ENCODE measurements at places on chromosomes 13 and 19. TPM values are rescaled to one million over a fixed set of nuclear protein-coding genes. Genes with fewer than 3 reads are reported as not detected.

The ZNF616 gene
- 5.9 TPM for total RNA-seq

The TEX30 gene
- 6.8 TPM for total RNA-seq

The PLA2G4C gene
- 2.3 TPM for total RNA-seq

The FAM124A gene
- total RNA-seq = 1.2 TPM

The PSG11 gene
- not detected for total RNA-seq

The NECTIN2 gene
- total RNA-seq = 164 TPM

The ADGRE3 gene
- not detected for total RNA-seq

The SLC5A5 gene
- not detected for total RNA-seq

The CGB5 gene
- total RNA-seq = 12.3 TPM

The CKM gene
- total RNA-seq = 6.0 TPM

The CLEC17A gene
- total RNA-seq = not detected

The KLF1 gene
- not detected for total RNA-seq

The DHDH gene
- total RNA-seq = not detected

The ZNF681 gene
- total RNA-seq = 1.8 TPM

The DCLK1 gene
- 4.1 TPM for total RNA-seq

The LRRC8E gene
- total RNA-seq = 3.5 TPM

The ZSCAN5A gene
- 5.7 TPM for total RNA-seq

The UGGT2 gene
- total RNA-seq = 24.6 TPM

The ZGLP1 gene
- total RNA-seq = 0.32 TPM

The IL11 gene
- total RNA-seq = 12.8 TPM

The RCBTB1 gene
- 16.8 TPM for total RNA-seq

The ZNF837 gene
- total RNA-seq = 3.6 TPM

The IL27RA gene
- 2.9 TPM for total RNA-seq

The CD37 gene
- total RNA-seq = not detected

The DIS3 gene
- 28.8 TPM for total RNA-seq

The RNF225 gene
- not detected for total RNA-seq

The MRPS12 gene
- 61.2 TPM for total RNA-seq

The CYP4F12 gene
- not detected for total RNA-seq

The CYP2F1 gene
- not detected for total RNA-seq

The FXYD5 gene
- total RNA-seq = 149 TPM

The RFPL4A gene
- not detected for total RNA-seq

The SLC15A1 gene
- not detected for total RNA-seq

The ZNF628 gene
- total RNA-seq = 3.2 TPM

The ZNF600 gene
- 1.0 TPM for total RNA-seq

The DHX34 gene
- total RNA-seq = 11.1 TPM

The PTH2 gene
- total RNA-seq = not detected

The S1PR4 gene
- not detected for total RNA-seq

The CD33 gene
- not detected for total RNA-seq

The SH2D3A gene
- not detected for total RNA-seq

The LIM2 gene
- not detected for total RNA-seq

The SLITRK5 gene
- total RNA-seq = 2.8 TPM

The WTIP gene
- total RNA-seq = 24.3 TPM
